ENCODE measurements at places on chromosomes 2 and 18.

DNA sequence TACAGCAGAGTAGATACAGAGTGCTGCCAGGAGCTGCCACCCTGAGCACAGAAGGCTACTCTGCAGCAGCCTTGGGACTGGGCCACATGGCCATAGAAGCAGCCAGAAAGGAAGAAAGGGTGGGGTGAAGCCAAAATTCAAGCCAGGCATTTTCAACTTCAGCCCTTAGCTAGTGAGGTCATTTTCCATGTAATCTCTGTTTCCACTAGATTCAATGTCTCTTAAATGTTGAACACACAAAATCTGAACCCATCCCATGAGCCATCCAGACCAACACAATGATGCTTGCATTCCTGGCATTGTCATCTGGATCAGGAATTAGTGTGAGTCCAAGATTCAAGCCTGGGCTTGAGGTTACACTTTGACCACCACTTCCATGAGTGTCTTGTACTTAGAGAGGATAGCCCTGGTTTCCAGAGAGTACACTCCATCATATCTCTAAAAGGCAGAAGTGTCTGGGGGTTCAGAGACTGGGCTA lies 243.6 kb downstream of the OSR1 start:
- no peak for DNase-seq

- DNase-seq: no peak
Measured at GRCh38 chr2:28997237-28997846, 16.2 kb downstream of the TOGARAM2 start.

- DNase-seq: no peak
Measured at GRCh38 chr2:178283341-178283918, 89.1 kb downstream of the OSBPL6 start.

GRCh38 chr18:24840051-24840450 lies 379.6 kb downstream of the HRH4 start:
- no peak for DNase-seq

DNA sequence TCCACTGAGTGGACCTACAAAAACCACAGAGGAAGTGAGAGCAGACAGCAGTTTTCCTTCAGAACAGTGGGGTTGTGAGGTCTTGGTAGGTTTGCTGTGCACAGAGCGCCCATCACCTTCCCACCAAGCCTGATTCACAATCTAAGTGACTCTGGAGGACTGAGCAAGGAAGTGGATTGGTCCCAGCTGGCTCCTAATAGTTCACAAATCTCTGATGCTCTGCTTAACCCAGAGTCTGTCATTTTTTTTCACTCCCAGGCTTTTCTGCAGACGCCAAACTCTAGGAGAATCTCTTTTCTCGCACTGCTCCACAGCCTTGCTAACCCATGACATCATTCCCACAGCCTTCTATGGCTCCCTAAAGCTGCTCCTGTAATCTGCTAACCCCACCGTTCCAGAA lies 280.4 kb downstream of the C1D start:
- DNase-seq: no peak

DNA sequence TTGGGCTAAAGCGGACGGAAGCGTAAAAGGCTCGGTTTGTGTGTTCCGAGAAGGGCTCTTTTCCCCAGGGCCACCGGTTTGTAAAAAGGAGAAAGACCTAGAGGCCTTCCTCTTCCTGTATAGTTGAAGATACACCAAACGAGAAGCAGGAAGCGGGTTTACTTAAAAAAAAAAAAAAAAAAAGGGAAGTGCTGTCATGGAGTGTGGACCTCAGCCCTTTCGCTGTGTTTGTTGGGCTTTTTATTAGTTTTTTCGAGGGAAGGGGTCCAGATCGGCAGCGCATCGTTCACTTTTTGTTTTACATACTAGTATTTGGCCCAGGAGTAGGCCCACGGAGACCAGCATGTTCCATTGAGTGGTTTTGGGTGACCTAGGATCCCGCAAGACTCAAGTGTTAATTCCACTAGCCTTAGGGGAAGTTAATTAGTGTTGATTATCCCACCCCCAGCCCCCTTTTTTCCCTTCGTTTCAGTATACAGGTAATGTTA lies 676 bp downstream of the ACTR2 start:
- DNase-seq: no peak

- DNase-seq: no peak
Measured at GRCh38 chr2:201183365-201183727, 405 bp downstream of the CASP10 start.

DNA sequence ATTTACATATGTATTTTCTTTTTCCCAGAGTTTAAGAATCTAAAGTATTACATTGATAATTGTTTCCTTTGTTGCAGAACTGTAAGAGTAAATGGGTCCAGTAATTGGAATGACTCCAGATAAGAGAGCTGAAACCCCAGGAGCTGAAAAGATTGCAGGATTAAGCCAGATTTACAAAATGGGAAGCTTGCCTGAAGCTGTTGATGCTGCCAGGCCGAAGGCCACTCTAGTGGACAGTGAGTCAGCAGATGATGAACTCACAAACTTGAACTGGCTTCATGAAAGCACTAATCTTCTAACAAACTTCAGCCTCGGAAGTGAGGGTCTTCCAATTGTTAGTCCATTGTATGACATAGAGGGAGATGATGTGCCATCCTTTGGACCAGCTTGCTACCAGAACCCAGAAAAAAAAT lies 183.8 kb upstream of the STON1 start:
- no peak for DNase-seq

DNA sequence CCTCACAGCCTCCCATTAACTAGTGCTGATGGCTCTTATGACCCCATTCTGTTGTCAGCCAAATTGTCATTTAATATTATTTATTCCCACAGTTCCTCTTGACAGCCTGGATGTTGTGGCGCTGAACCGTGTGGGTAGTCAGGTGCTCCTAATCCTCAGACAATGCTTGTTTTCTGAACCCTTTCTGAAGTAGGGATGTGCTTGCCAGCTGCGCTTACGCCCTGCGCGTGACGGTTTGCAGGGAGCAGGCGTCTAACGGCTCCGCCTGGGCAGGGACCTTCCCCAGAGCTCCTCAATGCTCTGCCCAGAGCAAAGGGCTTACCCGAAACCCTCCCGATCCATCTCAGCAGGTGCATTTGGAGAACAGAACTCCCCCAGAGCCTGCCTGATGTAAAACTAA lies 358.2 kb upstream of the MYT1L start:
- DNase-seq: no peak

- DNase-seq: no peak
Measured at GRCh38 chr2:109692013-109692743, 78.0 kb downstream of the SOWAHC start.

DNA sequence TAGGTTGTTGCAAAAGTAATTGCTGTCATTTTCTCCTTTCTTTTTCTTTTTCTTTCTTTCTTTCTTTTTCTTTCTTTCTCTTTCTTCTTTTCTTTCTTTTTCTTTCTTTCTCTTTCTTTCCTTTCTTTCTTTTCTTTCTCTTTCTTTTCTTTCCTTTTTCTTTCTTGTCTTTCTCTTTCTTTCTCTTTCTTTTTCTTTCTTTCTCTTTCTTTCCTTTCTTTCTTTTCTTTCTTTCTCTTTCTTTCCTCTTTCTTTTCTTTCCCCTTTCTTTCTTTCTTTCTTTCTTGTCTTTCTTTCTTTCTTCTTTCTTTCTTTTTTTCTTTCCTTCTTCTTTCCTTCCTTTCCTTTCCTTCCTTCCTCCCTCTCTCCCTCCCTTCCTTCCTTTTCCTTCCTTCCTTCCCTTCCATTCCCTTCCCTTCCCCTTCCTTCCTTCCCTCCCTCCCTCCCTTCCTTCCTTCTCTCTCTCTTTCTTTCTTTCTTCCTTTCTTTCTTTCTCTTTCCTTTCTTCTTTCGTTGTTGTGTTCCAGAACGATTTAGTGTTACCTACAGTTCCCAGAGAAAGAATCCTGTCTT lies 178.9 kb downstream of the RPIA start:
- DNase-seq: no peak

- no peak for DNase-seq
Measured at GRCh38 chr2:151576080-151576479, 158.2 kb downstream of the NEB start.

GRCh38 chr2:54052825-54053718 lies 62.3 kb upstream of the ACYP2 start:
- DNase-seq: no peak

DNA sequence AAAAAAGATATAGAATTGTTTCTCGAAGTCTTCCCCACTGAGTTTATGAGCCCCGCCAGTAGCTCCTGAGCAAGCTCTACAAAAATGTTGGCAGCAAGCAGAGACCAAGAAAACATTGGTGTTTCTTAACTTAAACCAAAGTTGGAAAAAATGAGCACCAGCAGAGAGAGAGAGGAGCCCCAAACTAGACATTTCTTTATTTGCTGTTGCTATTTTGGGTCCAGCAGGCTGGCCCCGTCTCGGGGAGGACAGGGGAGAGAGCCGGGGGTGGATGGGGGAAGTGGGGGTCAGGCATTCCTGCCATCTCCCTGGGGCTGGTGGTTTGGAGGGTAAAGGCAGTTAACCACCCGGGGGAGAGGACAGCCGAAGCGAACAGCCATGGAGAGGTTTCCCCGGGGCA lies 113.0 kb downstream of the DYSF start:
- no peak for DNase-seq

GRCh38 chr2:176560296-176560695 lies 291.1 kb downstream of the MTX2 start:
- DNase-seq: no peak

DNA sequence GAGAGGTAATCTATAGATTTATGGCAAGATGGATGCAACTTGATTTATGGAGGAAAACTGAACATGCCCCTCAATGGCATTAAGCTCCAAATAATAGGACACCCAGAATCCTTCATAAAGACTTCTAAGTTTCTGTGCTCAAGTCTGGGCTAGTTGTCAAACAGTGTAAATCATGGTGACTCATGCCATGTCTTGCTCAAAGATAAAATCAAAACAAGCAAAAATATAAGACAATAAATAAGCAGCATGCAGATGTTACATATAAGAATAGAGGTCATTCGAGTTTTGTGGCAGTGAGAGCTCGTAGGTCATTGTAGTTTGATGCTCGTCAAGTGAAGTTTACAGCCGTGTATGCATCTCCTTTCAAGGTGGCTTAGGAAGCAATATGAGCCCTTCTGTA lies 403.2 kb downstream of the THSD7B start:
- DNase-seq: no peak

GRCh38 chr18:23536204-23536603 lies 32.9 kb downstream of the RMC1 start:
- DNase-seq: no peak

GRCh38 chr18:10351219-10351818 lies 103.1 kb upstream of the APCDD1 start:
- no peak for DNase-seq

DNA sequence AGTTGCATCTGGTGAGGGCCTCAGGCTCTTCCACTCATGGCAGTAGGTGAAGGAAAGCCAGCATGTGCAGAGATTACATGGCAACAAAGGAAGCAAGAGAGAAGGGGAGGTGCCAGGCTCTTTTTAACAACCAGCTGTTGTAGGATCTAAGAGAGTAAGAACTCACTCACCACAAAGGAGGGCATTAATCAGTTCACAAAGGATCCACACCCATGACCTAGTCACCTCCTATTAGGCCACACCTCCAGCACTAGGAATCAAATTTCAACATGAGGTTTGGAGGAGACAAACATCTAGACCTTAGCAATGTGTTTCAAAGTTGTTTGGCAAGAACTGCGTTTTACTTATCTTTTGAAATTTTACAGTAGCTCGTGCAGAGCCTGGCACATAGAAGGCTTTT lies 20.5 kb upstream of the REG3A start:
- no peak for DNase-seq

DNA sequence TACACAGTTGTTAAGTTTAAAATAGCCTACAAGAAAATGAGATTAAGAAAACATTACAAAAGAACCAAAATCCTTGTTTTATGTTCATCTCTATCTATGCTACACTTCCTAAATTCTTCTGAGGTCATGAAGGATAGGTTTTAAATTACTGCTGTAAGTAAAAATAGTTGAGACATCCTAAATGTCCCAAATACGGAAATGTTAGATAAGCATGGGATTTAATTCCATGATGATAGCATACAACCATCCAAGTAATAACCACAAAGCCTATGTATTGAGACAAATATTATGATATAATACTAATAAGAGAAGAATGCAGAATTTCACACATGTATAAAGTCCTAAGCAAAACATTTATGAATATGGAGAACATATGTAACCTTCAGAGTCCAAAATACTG lies 34.1 kb downstream of the PIEZO2 start:
- DNase-seq: no peak

DNA sequence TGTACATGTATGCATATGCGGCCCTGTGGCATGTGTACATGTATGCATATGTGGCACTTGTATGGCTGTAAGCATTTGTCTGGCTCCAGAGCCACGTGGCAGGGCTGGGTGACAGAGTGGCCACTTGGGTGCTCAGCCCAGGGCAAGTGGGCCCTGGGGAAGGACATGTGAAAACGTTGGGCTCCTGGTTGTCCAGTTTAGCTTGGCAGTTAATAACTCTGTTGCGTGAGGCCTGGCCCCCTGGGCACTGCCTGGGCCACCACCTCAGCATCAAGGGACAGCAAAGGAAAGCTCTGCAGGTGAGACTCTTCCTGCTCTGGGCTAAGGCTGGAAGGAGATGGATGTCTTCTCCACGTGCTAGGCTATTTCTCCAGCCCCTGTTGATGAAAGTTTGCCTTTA lies 119.9 kb downstream of the CTIF start:
- DNase-seq: no peak

DNA sequence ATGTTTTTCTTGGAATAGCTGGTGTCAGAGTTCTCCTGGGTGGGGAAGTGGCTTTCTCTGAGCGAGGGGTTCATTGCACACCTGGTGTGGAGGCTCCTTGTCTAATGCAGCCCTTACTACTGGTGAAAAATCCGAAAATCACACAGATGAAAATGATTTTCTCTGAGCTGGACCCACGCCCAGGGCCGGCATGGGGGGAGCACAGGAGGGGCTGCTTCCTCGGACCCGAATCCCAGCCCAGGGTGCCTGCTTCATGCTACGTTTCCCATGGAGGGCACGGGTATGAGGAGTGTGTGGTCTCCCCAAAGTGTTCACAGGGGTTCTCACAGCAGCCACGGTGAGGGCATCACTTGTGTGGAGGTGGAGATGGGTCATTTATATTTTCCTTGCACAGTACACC lies 288.0 kb upstream of the HDAC4 start:
- no peak for DNase-seq

DNA sequence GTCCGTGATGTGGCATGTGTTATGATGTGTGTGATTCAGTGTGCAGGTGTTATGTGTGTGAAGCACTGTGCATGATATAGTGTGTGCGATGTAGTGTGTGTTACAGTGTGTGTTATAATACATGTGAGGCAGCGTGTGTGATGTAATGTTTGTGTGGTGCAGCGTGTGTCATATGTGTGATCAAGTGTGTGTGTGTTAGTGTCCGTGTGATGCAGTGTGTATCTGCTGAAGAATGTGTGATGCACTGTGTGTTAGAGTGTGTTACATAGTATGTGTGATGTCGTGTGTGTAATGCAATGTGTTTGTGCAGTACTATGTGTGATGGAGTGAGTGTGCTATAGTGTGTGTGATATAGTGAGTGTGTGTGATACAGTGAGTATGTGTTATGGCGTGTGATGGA lies 182.8 kb upstream of the SOX11 start:
- no peak for DNase-seq

GRCh38 chr2:71926089-71926447 lies 221.6 kb downstream of the CYP26B1 start:
- no peak for DNase-seq

DNA sequence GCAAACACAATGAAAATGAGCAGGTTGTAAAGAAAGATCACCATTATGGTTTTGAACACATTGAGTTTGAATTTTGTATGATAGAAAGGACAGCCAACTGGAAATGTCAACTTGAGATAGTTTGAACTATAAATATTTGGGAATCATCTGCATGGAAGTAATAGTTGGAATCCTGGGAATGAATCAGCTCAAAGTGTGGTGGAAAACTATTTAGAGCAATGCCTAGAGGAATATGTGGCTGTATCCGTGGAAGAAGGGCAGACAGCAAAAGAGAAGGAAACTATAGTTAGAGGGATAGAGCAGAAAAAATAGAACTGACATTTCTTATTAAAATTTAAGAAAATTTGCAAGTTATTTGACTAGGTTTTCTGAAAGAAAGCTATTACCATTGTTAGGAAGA lies 112.5 kb upstream of the OTX1 start:
- no peak for DNase-seq
